ENCODE measurements at places on chromosomes 7 and 10. TPM values are rescaled to one million over a fixed set of nuclear protein-coding genes. Genes with fewer than 3 reads are reported as not detected.

DNA sequence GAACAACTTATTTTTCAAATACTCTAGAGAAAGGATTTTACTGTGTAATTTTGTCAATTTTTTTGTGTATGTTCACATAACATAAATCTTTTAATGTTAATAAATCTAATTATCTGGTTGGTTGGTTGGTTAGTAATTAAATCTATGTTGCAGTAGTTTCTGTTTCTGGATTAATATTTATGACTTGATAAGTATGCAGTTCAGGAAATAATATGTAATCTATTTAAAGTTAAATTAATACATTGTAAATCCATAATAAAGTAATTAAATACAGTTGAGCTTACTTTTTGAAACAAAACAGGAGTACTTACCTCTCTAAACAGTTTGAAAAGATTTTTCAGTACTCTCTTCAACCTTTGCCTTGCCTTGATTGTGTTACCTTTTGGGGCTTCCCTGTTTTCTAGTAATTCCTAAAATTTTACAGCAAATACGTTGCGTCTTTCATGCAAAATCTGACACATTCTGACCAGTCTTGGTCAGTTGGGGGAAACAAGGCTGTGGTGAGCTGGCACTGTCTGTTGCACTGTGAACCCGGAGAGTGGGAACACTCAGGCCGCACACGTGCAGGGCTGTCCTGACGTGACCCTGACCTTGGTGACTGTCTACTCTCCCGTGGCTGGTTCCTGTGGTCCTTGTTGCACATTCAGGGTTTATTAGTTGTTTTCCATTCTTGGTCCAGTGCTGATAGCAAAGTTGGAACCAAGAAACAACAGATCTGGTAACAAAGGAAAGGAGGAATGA lies 45.6 kb upstream of the FGL2 start:
- DNase-seq, result peak; percentile 34

GRCh38 chr10:80524190-80524909 lies 13.4 kb upstream of the SH2D4B start:
- no peak for DNase-seq

GRCh38 chr7:24301703-24302102 lies 17.7 kb downstream of the NPY start:
- no peak for DNase-seq

DNA sequence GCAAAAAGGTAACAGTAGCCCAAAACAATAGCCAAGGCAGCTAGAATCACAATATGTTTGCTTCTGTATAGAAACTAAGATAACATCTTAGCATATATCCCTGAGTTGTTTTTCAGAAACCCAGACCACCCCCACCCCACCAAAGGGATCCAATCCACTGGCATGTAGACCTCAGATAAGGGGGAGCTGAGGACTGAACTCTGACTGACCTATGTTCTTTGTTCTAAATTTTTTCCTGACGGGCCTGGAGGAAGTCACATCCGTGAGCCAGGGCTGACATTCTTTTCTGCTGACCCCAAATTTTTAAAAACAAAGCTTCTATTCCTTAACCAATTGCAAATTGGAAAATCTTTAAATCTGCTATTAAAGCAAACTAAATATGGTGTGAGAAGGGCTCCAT lies 493.9 kb upstream of the IGFBP3 start:
- DNase-seq, result no peak

DNA sequence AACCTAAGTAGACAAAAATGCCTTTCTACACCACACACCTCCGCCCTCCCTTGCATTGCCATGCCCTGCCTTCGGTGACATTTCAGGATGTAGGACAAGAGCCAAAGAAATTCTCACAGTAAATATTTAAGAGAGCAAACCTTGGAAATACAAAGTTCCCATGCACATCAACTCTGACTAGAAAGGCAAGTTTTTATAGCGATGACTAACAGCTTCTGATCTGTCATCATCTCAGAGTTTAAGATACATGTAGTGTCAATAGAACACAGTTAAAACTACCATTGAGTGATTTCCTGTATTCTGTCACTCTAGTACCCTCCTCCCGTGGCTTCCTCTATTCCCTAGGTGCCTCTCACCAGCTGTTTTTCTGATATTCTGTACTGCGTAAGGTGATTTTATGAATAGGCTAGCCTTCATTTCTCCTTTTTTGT lies 20.7 kb downstream of the SLC16A9 start:
- no peak for DNase-seq

GRCh38 chr10:70378122-70378521 lies 4.3 kb downstream of the LRRC20 start:
- DNase-seq, result no peak

GRCh38 chr10:3169271-3169670 lies 3.3 kb downstream of the PITRM1 start:
- no peak for DNase-seq

- no peak for DNase-seq
These were observed 322.0 kb downstream of the CRPPA start for GRCh38 chr7:16099302-16099849.

GRCh38 chr10:104049504-104050250 lies 36.0 kb downstream of the COL17A1 start:
- no peak for DNase-seq

DNA sequence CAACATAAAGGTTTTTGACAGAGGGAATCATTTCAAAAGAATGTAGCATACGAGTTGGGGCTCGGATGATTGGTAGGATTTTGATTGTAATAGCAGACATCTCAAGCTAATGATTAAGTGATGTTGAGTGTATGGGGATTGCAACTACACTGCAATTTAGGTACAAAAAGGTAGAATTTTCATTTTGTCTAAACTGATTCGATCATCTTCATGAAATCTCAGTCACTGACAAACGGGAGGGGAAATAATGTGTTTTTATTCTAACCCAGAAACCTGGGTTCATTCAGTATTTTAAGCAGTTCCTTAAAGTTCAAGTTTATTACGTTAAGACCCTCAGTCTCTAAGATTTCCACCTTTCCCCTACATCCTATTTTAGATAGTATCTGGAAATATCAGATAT lies 3.9 kb upstream of the PHYHIPL start:
- DNase-seq, result no peak

DNA sequence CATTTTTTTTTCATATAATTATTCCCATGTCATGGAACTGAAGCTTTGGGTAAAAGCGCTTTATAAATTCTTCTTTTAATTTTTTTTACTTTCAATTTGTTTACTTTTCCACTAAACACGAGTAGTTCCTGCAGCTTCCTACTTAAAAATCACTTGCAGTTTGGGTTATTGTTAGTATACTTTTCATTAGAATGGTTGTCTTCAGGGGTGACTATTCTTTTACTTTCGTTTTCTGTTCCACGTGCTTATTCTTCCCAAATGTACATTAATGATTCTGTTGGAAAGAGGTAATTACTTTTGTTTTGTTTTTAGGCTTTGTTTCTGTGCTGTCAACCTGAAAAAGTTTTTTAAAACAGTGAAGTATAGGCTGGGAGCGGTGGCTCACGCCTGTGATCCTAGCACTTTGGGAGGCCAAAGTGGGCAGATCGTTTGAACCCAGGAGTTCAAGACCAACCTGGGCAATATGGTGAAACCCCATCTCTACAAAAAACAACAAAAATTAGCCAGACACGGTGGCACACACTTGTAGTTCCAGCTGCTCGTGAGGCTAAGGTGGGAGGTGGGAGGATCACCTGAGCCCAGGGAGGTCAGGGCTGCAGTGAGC lies 5.2 kb upstream of the CFAP69 start:
- no peak for DNase-seq

DNA sequence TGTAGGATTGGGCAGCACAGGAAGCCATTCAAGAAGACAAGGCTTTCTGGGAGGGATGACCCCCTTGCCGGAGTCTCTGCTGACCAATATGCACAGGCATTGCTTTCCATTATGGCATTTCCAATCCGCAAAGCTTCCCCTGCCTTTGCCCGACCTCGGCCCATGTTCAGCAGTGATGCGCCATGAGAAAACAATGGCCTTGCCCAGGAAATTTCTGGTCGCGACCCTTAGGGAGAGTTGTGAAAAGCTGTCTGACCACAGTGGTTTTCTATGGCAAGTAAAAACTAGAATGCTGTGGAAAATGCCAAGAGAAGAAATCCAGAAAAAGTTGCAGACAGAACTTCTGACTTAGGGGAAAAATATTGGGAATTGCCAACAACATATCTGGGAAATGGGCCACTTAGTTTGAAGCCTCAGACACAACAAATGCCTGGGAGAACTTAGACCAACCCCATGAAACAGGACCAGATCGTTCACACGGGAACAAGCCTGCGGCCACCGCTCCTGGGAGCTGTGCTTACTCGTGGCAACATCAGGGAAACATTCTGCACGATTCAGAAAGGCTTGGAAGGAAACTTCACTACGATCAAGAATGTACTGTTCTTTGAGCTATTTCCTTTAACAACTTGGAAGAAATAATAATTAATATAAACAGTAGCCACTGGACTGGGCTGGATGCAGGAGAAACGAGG lies 512.4 kb downstream of the TNS3 start:
- DNase-seq, result no peak

DNA sequence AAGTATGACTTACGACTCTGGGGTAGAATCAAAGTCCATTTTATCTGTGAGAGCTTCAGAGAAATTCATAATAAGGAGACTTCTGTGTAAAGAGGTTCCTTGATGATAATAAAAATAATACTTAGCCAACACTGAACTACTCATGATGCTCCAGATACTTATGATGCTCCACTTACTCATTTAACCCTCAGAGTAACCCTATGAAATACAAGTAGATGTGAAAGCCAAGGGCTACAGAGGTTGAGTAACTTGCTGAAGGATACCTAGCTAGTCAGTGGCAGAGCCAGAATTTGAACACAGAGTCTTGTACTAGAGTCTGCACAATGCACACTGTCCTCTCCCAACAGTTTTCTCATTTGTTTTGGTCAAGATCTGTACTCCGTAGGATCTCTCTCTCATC lies 89.5 kb downstream of the HECW1 start:
- DNase-seq, result no peak

DNA sequence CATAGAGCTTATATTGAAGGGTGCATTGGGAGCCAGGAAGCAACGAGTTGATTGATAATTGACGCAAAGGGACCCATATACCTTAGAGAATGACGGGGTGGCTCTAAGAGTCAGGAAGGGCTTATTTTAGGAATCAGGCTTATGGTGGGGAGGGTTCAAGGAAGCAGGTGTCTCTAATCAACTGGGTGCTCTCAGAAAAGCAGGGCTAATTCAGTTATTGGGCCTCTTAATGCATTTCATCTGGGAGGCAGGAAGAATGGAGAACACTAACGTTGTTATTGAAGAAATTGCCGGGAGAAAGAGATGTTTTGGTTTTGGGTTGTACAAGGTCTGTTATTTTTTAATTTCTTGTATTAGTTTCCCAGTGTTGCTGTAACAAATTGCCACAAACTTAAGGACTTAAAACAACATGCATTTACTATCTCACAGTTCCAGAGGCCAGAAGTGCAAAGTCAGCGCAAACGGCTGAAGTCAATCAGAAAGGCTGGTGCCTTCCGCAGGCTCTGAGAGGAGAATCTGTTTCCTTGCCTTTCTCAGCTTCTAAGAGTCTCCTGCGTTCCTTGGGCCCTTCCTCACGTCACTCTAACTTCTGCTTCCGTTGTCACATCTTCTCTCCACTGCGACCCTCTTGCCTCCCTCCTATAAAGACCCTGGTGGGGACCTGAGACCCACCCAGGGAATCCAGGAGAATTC lies 328.4 kb upstream of the C7orf33 start:
- DNase-seq, result no peak

- peak; percentile 54 for DNase-seq
These were observed 45.9 kb upstream of the TMEM72 start for GRCh38 chr10:44865289-44865671.

DNA sequence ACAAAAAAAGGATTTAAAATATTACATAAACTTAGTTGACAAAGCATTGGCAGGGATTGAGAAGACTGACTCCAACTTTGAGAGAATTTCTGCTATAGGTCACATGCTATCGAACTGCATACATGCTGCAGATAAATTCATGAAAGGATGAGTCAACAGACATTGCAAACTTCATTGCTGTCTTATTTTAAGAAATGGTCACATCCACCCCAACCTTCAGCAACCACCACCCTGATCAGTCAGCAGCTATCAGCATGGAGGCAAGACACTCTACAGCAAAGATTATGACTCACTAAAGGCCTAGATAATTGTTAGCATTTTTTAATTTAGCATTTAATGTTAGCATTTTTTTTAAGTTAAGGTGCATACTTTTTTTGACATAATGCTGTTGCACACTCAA lies 73.6 kb downstream of the AGK start:
- DNase-seq, result no peak

- no peak for DNase-seq
These were observed 42.8 kb downstream of the GAD2 start for GRCh38 chr10:26259341-26259740.

DNA sequence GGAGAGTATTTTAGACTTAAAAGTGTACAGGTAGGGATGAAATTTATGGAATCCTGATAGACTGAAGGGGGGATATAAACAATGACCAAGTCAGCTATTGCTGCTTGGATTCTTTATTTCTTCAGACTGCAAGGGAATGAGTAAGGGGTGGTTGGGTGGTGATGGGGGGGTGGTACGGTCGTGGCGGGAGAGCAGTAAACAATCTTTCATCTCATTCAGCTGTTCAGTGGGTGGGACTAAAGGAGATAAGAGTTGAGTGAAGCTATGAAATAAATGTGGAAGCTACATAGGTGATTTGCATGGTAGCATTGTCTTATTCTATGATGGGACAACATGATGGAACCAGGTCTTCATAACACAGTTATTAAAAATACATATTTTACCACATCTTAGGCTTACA lies 1.8 kb downstream of the SEPTIN7 start:
- no peak for DNase-seq

GRCh38 chr10:33863352-33863751 lies 528.9 kb upstream of the NRP1 start:
- no peak for DNase-seq

- DNase-seq, result no peak
These were observed 97.4 kb downstream of the ARID5B start for GRCh38 chr10:61998937-61999336.

DNA sequence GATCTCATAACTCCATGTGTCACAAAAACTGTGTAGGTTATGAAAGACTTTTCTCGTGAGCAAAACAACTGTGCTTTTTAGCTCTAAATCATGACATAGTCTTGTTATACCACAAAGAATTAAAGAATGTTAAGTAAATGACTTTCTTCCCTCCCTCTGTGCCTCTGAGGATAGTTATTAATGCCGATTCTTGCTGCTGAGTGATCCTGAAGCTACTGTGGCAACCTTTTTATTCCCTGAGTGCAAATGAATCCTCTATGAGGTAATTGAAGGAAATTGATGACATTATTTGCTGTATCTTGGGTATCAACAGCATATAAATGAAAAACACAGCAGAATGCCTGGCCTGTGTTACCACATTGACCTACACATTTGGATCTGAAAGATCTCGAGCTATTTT lies 142.2 kb upstream of the HDAC9 start:
- no peak for DNase-seq

- no peak for DNase-seq
These were observed 200.0 kb upstream of the BMPER start for GRCh38 chr7:33705333-33705833.

The ADAMTS14 gene
- total RNA-seq, result 0.09 TPM

The BHLHA15 gene
- not detected for total RNA-seq

The TAF6 gene
- total RNA-seq, result 28.0 TPM

The CALML3 gene
- total RNA-seq, result not detected

The ATOH7 gene
- not detected for total RNA-seq

The ITPRID1 gene
- total RNA-seq, result not detected

The ICA1 gene
- 51.2 TPM for total RNA-seq

The PDE6C gene
- not detected for total RNA-seq

The SPDYE16 gene
- not detected for total RNA-seq

The LDB3 gene
- total RNA-seq, result 1,643 TPM

The TBXAS1 gene
- total RNA-seq, result 7.2 TPM
